ENCODE measurements at places on chromosomes 2 and 18.

DNA sequence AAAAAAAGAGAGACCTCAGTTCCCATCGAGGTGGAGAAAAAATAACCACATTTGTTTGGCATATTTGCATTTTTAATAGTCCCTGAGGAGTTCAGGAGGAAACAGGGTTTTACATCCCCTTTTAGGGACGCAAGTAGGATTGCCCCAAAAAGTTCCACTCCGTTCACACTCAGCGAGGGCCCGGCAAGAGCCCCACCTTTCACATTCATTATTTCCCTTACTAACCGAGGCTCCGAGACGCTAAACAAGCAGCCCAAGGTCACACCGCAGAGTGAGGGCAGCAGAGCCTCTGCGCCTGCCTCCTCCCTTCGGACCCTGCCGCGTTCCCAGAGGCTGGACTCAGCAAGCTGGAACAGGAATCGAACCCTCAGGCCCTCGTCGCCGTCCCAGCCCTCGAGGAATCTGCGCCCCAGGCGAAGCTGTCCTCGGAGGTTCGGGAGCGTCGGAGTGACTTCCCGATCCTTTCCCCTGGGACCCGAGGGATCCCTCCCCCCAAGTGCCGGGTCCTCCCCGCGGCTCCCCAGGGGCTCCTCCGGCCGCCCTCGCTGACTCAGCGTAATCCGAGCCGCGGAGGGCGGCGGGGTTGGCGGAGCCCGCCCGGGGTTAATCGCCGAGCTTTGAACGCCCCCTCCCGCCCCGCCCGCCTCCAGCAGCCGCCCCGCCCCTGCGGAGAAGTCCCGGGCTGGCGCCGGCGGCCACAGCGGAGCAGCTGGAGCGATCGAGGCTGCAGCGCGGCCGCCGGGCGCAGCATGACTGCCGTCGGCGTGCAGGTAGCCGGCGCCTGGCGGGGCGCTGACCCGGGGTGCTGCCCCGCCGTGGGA is at the start of gene TMEM37:
TMEM37 (plus strand) TSS at position 700 of the 821 bp plus-strand sequence; CDS start at position 750, 50 bp downstream.
- no peak for DNase-seq

DNA sequence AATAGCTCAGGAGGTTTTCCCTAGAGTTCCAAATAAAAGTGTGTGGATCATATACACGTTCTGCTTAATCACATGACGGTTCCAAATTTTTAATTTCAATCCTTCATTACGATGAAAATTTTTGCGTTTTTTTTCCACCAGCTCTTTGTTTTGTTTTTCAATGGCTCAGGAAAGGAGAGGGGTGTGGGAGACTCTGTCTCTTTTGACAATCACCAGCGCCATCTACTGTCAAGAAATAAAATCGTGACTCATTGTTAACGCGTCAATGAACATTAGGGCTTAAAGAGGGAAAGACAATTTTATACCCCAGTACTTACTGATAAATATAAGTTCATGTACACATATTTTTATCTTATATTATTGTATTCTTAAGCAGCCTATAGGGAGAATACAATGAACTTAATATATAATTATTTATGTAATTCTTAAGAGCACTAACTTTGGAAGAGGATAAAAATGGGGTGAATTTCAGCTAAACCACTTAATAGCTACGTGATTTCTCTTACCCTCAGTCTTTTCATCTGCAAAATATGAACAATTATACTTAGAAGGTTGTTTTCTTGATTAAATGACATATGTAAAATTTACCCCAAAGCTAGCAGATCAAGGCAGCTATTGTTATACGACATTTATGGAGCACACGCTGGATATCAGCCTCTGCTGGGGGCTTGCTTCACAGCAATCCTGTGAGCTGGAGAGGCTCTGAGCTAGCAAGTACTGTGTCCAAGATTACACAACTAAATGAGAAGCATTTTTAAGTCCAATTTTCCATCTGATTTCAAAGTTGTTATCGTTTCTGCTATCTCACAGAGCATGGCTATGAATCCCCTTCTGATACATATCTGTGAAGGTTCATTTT is 47.4 kb upstream of the RMDN2 start:
- DNase-seq = no peak

GRCh38 chr2:180890781-180891180 is 89.6 kb upstream of the UBE2E3 start:
- DNase-seq = no peak

GRCh38 chr2:11203480-11203879 is 48.2 kb downstream of the SLC66A3 start:
- DNase-seq = no peak

DNA sequence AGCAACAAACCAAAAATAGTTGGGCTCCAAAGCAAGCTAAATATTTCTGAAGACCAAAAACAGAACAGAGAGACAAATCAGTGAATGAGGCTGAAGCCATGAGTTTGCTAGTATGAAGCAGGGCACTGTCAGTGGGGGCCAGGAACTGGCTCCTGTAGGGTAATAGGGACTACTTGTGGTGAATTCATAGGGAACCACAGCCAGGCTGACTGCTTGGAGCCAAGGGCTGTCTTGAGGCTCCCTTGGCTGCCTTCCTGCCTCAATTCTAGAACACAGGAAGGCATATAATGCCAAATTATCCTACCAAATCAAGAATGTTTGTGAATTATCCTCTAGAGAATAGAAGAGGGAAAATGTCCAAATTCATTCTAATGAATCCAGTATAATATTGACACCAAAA is 406.0 kb downstream of the CCDC85A start:
- no peak for DNase-seq

- DNase-seq = no peak
Observed at GRCh38 chr2:69103419-69103818, 90.4 kb downstream of the ANTXR1 start.

- no peak for DNase-seq
Observed at GRCh38 chr2:218328294-218328693, 28.4 kb upstream of the CATIP start.

DNA sequence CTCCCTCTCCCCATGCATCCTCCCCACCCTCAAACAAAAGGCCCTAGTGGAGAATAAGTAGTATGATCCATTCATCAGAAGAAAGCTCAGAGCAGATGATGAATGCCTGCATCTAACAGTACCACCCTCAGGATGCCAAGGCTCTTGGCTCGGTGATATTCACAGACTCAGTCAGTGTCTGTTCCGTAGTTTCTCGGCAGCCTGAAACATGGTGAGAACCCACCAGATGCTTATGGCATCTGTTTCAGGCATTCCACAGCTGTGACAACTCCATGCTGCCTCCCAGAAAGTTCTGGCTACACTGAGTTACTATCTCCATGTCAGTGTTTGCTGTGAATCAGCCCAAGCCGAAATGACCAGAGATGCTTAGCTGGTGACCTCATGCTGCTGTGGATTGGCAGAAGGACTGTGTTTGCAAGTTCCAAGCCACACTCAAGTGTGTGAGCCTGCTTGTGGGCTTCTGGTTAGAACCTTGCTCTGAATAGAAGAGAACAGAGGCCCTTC is 83.9 kb downstream of the WDSUB1 start:
- no peak for DNase-seq

DNA sequence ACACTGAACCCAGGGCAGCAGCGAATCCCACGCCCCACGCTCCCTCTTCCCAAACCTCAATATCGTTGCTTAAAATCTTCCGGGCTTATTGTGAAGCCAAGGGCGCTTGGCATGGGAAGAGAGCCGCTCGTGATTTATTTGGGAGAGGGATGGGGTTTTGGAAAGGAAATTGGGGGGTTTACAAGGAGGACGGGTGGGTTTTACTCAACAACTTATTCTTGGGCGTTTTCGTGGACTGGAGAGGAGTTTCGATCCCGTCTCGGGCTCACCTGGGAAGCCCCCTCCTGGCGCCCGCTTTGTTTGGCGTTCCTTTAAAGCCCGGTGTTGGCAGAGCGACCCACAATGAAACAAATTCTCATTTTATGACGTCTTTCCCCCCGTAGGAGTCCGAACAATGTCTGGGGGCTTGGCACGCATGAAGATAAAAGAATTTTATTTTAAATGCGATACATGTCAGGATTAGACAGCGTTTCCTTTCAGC is 135.3 kb downstream of the INSIG2 start:
- no peak for DNase-seq

DNA sequence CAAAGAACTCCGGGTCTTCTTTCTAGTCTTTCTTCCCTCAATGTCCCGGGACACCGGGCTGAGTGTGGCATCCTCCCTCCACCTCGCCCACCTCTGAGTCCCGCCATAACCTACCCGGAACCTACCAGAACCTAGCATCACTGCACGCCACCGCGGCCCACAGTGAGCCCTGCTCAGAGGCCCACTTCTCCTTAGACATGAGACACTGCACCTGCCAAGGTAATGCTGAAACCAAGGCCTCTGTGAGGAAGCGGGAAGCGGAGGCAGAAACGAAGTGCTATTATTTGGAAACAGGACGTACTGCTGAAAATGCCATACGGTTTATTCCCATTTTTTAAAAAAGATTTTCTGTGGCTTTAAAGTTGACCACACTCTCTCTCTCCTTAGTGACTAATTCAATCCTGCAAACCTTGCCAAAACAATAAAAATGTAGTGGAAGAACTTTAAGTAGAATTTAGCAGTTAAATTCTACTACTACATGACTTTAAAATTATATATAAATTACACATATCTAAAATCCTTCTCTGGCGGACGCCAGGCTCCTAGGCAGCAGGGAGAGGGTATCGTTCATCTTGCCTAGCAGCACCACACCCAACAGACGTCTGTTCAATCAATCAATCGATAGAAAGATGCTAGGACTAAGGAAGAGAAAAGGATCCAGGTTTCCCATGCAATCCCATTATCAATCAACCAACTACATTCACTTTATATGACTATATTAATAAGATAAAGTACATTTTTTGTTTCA is 82.0 kb downstream of the ZNF516 start:
- no peak for DNase-seq

DNA sequence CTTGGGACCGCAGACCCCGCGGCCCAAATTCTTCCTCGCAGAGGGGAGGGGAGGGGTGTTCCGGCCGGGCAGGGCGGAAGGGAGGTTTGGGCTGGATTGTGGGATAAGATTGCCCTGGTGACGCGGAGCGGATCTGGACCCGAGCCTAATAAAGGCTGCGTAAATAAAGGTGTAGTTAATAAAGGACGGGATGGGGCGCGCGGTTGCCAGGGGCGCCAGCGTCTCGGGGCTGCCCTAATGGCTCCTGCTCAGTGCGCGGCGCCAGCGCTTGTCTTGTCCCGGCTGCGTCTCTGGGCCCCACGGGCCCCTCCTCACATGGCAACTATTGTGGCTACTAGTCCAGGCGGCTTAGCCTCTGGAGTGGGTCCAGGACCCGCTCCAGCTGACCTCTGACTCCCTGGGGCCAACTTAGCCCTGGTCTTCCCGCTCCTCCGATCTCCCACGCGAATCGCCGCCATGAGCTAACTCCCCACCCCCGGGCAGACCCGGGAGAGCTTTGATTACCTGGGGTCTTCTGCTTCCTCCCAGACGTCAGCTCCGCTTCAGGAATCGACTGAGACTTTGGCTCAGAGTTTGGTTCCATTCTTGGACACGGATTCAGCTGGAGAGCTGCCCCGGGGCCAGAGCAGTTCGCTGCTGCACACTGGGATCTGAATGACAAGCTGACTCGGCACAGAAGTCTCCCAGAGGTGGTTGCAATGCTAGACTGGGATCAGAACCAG is 36.5 kb downstream of the SLC25A52 start:
- DNase-seq = no peak

Data from stimulated activated CD4-positive, alpha-beta T cell treated with anti-CD3 and anti-CD28 coated beads, Interleukin-4, amount 100 ng/mL, for 48 hours (primary cell).